Activated T-helper 2 cell treated with anti-CD3 and anti-CD28 coated beads, Interferon-gamma antibody, Interleukin-2, Interleukin-4, amounts not matched to agents 10 μg/mL and 5 μg/mL and 100 μg/mL, durations not matched to agents 14 hours and 24 hours and 36 hours (primary cell): ENCODE measurements at places on chromosomes 6 and 20.

DNA sequence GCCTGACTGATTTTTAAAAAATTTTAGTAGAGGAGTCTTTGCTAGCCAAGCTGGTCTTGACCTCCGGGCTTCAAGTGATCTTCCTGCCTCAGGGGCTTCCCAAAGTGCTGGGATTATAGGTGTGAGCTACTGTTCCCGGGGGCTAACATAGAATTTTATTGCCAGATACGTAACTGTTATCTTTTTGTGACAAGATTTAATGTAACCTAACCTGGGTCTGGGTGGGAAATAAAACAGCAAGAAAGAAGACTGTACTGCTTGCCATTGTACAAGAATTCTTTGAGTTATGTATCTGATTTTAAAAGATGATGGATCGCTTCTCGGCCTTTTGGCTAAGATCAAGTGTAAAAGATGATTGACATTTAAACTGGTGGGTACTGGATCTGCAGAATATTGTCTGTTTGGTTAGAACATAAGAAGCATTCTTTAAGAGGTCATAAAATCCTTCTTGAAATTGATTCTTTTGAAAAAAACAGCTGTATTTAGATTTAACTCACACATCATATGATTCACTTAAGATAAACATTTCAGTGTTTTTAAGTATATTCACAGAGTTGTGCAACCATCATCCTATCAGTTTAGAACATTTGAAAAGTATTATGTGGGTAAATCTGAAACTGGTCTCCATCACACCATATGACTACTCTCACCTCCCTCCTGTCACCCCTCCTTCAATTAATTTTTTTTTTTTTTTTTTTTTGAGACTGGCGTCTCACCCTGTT, 21.6 kb downstream of the TPX2 start:
- DNase-seq: no peak

GRCh38 chr6:113634352-113635163, 222.6 kb upstream of the MARCKS start:
- no peak for DNase-seq

GRCh38 chr20:44431118-44431501, 44.6 kb upstream of the TTPAL start:
- DNase-seq: no peak

DNA sequence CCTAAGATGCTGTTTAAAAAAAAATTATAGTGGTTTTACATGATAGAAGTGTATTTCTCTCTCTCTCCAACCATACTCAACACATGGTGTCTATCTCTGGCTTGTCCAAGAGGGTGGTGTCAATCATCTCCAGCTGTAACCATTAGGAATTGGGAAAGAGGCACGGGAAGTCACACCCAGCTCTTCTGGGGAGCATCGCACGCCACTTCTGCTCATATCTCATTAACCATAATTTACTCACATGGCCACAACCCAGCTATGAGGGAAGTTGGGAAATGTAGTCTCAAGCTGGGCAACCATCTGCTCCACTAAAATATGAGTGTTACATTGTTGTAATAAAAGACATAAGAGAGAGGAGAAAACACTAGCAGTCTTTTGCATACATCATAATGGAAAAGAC, 30.4 kb upstream of the TSHZ2 start:
- DNase-seq: no peak

- no peak for DNase-seq
Measured at GRCh38 chr6:73766040-73766439, 70.0 kb downstream of the CD109 start.

DNA sequence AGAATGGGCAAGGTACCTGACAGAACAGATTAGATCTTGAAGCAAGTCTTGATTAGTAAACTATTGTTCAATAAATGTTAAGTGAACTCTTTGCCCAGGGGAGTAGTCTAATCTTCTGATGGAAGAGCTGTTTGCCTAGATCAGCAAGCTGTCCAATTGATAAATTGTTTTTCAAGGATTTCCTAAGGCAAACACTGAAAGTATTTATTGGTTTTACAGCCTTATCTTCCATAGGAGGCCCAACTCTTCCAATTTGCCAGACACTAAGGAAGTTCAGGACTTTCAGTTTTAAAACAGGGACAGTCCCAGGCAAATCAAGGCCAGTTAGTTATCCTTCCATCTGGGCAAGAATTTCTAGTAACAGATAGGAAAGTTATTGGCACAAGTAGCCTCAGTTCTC, 1.8 kb upstream of the C6orf163 start:
- DNase-seq: no peak

DNA sequence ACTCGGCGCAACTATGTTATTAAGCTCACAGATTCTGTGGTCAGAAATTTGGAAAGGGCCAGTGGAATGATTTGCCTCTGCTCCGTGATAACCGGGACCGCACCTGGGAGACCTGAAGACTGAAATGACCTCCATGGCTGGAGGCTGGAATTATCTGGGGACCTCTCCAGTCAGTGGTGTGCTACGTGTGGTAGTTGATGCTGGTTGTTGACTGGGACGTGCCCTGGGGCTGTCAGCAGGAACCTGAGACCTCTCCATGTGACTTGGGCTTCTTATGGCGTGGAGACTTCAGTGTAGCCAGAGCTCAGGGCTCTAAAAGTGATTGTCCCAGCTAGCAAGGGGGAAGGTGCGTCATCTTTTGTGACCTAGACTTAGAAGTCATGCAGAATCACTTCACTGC, 50.3 kb downstream of the CHMP4B start:
- DNase-seq: no peak

- DNase-seq: no peak
Measured at GRCh38 chr6:24322924-24323323, 34.9 kb downstream of the DCDC2 start.

DNA sequence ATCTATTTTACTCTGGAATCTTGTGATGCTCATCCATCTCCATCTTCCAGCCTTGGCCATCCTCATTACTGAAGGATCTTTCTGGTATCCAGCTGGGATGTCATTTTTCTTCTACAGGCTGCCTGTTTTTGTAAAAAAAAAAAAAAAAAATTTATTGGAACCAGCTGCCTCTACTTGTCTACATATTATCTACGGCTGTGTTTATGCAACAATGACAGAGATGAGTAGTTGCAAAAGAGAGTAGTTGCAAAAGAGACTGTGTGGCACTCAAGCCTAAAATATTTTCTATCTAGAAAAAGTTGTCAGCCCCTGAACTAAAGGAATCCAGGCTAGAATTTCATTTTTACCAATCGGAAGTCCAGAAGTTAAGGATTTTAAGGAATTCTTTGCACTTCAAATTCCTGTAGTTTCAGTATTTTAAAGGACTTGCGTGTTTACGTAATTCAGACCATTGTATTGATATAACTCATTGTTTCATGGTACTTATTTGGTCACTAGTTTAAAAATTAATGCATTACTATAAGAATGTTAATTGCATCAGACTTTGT, 38.6 kb upstream of the PLCG1 start:
- DNase-seq: no peak

DNA sequence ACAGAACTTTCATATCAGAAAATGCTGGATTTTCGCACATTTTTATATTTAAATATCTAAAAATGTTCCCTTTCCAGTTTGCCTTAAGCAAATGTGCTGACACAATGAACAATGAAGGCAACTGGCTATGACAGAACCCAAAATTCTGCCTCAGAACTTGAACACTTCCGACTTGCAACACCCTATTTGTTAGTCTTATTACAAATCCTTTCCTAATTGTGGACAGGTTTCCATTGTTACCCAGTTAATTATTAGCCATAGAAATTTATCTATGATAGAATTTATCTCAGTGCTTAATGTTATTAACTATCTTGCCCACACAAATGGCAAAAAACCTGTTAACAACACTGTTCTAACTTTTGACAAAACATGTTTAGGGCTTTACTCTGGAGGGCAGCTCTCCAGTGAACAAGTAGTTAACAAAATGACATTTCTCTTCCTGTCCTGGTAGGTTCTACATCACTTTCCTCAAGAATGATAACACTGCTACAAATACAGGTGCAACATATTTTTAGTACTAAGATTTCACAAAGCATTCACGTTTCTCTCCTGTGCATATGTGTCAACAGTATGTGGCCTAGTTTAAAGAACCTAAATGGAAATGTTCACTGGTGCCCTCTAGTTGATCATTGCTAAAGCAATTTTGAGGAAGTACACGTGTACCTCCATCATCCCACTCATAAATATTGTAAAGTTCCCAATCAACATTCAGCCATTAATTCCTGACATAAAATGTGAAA, 58.4 kb downstream of the HIVEP2 start:
- no peak for DNase-seq

GRCh38 chr6:960356-960755, 267.4 kb upstream of the EXOC2 start:
- no peak for DNase-seq

- DNase-seq: no peak
Measured at GRCh38 chr20:48826883-48827771, 672 bp downstream of the PREX1 start.

GRCh38 chr6:88548891-88549505, 382.9 kb upstream of the CNR1 start:
- DNase-seq: no peak

DNA sequence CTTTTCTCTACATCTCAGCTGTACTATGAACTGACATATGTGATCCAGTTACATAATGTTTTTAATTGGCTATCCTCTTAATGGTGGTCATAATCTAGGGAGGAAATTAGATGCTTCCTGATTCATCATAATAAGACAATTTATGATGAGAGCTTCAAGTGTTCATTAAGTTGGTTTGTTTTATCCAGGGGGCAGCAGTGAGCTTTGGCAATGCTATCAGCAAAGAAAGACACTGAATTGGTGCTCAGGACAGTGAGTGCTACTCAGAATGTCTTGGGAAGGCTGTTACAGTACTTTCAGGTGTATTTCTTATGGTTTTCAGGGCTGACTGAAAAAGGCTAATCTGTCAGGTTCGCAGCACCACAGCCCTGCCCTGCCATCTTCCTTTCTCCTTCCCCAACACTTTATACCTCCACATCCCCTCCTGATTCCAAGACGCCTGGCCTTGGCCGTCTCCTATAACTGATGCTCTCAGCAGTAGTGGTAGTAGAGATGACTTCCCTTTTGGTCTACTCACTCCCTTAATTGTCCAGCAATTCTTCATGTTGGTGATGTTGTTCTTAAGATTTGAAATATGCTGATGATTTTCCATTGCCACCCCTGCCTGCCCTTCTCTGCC, 67.0 kb upstream of the TNFAIP3 start:
- DNase-seq: no peak
